ENCODE measurements at places on chromosomes 7 and 10.
A peak's percentile ranks its signal among the peaks of the same experiment; 100 is the strongest.

DNA sequence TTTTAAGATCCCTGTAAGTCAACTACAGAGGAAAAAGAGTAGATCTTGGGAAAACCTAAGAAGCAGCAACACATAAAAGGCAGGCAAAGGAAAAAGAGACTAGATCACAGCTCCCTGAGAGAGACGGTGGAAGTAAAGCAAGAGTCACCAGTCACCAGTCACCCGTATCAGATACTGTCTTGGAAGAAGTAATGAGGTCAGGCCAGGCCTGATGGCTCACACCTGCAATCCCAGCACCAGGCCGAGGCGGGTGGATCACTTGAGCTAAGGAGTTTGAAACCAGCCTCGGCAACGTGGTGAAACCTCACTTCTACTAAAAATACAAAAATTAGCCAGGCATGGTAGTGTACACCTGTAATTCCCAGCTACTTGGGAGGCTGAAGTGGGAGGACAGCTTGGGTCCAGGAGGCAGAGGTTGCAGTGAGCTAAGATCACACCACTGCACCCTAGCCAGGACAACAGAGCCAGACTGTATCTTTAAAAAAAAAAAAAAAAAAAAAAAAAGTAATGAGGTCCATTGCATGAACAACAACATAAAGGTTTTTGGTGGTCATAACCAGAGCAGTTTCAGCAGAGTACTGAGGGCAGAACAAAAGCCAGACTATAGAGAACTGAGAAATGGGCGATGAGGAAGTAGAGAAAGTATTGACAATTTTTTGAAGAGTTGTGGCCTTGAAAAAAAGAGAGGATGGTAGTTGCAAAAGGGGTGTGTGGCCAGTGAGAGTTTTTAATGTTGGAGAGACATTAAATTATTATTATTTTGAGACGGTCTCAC is 16.9 kb downstream of the ZNF713 start:
- no peak for DNase-seq

DNA sequence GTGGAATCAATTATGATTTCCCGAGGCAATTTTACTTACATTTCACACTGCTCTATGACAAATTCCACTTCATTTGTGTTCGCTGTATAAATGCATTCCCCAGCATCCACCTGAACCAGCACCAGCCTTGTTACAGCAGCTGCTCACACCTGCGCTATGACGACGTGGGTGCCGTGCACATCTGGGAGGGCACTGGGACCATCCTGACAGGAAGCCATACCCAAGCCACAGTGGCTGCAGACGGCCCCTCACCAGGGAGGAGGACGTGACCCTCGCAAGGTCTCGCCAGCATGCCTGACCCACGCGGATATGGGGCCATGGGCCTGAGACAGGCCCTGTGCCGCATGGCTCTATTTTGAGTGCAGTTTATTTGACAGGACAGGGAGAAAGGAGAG is 201.3 kb downstream of the MAD1L1 start:
- no peak for DNase-seq

- no peak for DNase-seq
These were observed 18.0 kb downstream of the CNNM2 start for GRCh38 chr10:102935939-102936605.

- DNase-seq, result no peak
These were observed 49.2 kb upstream of the FAM133B start for GRCh38 chr7:92639213-92639896.

- DNase-seq, result no peak
These were observed 192.1 kb downstream of the CELF2 start for GRCh38 chr10:11209830-11210181.

GRCh38 chr10:80870282-80870681 is 332.6 kb downstream of the SH2D4B start:
- no peak for DNase-seq

DNA sequence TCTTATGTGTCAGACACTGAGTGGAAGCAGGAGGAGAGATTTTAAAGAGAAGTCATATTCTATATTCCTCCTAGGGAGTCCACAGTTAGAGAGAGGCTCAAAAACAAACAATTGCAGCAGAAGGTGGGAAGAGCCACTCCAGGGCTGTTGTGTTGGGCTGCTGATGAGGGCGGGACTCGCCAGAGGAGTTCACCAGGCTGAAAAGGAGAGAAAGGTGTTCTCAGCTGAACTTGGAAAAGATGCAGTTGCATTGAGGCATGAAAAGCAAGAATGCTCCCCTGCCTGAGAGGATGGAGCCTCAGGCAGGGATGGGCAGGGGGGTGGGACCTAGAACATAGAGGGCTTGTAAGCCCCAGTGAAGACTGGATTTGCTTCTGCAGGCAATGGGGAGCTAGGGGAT is 324.2 kb downstream of the CXCL12 start:
- DNase-seq, result no peak

DNA sequence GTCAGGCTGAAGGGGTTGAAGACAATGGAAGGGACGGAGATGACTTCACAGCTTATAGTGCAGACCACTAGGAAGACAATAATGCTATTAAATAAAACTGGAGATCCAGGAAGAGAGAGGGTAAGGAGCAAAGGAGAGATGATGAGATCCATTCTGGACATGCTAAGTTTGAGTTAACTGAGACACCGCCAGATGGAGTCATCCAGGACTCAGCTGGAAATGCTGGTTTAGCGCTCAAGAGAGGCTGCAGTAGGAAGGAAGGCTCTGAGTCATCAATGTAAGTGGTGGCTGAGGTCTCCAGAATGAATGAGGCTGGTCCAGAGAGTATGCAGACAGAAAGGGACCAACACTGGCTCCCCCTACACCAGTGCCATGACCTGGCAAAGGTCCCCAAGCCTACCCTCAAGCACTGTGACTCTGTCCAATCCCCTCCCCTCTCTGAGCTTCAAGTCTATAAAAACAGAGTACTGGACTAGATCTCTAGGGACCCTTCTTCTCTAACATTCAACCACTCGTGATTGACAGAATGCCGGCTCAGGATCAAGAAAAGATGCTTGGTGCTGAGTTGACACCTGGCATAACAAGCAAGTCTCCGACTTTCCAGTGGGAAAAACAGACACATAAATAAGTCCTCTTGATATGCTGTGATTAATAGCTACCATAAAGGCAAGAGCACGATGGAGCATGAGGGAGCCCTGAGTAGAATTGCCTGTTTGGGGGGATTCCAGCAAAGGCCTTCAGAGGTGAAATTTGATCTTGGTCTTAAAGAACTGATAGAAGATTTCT is 8.9 kb downstream of the GFRA1 start:
- peak; percentile 31 for DNase-seq

DNA sequence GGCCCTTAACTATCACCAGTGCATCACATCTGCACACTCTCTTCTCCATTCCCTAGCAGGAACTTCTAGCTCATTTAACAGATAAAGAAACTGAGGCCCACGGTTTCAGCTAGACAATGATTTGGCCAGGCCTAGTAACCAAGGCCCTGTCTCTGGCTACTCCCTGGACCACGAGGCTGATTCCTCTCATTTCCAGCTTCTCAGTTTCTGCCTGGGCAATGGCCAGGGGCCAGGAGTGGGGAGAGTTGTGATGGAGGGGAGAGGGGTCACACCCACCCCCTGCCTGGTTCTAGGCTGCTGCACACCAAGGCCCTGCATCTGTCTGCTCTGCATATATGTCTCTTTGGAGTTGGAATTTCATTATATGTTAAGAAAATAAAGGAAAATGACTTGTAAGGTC is 13.5 kb downstream of the AQP1 start:
- no peak for DNase-seq

DNA sequence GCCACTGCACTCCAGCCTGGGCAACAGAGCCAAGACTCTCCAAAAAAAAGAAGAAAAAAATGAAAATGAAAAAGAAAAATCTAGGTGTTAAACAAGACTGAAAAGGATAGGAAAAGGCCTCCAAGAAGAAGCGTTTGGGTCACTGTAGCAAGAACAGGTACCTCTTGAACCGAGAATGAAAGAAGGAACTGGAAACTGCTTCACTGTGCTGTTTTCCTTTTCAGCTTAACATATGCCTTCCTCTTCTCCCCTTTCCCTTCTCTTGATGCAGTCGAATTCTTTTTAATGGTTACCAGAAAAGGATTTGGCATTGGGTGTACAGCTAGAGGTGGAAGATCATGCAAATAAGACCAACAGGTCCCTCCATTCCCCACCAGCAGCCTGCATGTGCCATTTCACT is 28.1 kb downstream of the LRRC4 start:
- DNase-seq, result no peak

- peak; percentile 6 for DNase-seq
These were observed 27.3 kb upstream of the ITGB1 start for GRCh38 chr10:32985341-32985764.

- DNase-seq, result no peak
These were observed 45.3 kb downstream of the DOCK1 start for GRCh38 chr10:126950401-126951105.

DNA sequence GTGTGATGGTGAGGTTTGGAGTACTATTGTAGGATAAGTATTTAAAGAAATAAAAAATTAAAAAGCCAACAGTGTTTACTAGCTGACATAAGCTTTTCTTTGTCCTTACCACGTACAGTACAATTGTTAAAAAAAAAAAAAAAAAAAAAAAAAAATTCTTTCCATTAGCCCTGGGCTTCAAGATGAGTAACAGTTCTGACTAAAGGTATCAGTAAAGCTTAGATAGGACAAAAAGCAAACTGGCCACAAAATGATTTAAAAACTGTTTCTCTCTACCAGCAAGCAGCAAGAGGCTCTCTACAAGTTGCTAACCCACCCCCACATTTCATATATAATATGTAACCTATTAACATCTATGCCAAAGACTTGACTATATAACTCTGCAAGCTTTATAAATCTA is 17.5 kb downstream of the HYCC1 start:
- DNase-seq, result no peak

DNA sequence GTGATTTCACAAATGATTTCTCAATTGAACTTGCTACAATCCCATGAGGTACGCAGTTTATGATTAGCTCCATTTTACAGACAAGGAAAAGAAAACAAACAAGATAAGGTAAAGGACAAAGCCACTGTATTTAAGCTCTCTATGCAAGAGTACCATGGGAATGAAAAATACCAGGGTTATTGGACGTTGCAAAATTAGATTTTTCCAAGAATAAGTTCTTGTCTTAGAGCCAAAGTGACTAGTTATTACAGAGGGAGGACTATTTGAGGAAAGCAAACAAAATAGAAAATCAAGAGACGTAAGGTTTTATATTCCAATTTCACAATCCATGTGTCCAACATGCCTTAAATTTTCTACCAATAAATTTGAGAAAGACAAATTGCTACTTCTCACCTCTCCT is 97.9 kb upstream of the PTN start:
- peak; percentile 18 for DNase-seq

GRCh38 chr7:31101544-31101943 is 49.4 kb downstream of the ADCYAP1R1 start:
- DNase-seq, result no peak

DNA sequence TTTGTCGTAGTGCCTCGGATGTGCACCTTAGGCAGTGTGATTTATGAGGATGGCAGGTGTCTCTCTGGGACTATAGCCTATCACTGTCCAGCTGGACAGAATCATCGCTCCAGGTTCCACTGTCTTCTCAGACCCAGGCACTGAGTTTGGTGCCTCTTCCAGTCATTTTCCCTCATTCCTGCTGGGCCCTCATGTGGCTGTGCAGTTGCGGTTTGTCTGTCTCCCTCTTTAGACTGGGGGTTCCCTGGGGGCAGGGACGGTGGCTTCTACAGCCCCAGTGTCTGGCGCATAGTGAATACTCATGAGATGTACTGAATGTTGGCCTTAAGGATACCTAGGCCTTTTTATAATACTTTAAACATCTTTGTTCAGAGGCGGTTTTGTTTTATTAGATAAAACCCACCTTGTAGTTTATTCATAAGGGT is 28.9 kb downstream of the CCM2 start:
- DNase-seq, result no peak

- no peak for DNase-seq
These were observed 65.8 kb upstream of the ANTXRL start for GRCh38 chr10:46220872-46221538.

- DNase-seq, result no peak
These were observed 111.9 kb downstream of the USP6NL start for GRCh38 chr10:11499425-11500071.

- peak; percentile 35 for DNase-seq
These were observed 26.4 kb downstream of the PARP12 start for GRCh38 chr7:140036224-140036962.

- peak; percentile 59 for DNase-seq
These were observed 14.4 kb upstream of the SH2B2 start for GRCh38 chr7:102272075-102272916.

DNA sequence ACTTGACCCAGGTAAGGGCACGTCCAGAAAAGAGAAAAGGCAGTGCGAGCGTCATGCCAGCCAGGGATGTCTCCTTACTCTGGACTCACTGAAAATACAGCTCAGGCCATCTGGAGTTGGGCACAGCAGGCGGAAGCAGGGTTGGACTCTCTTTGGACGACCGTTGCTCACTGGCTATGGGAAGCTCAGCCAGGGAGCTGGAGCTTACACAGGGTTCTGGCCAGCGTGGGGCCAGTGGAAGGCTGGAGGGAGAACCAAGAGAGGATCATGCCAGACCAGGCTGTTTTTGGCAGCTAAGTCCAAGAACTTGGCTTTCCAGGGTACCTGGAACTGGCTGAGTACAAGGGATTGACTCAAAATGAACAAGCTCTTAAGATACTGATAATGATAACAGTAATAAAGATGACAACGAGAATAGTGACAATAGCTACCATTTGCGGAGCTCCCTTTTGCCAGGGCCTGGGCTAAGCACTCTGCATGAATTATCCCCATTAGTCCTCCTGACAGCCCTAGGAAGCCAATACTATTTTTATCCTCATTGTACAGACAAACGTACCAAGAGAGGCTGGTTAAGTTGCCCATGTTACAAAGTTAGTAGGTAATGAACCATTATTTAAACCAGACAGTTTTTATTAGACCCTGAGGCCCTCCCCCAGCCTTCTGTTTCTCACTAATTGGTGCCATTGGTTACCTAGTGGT is 177.6 kb downstream of the PTPN20 start:
- no peak for DNase-seq

DNA sequence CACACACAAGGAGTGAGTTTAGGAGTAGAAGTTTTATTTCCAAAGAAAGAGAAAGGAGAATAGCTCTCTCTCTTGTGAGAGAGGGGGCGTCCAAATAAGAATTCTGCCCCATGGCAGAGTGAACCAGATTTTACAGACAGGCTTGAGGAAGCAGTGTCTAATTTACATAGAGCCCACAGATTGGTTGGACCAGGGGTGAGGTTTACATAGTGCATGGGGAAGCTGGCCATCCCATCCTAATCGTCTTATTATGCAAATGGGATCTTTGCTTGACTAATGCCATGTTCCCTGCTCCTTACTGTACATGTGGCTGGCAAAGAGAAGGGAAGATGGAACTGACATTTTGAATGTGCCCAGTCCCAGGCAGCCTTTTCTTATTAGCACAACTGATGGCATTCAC is 60.0 kb upstream of the ACSM6 start:
- DNase-seq, result no peak

GRCh38 chr10:19728964-19729363 is 87.3 kb upstream of the PLXDC2 start:
- no peak for DNase-seq

- no peak for DNase-seq
These were observed 48.3 kb downstream of the PNLIPRP2 start for GRCh38 chr10:116669080-116669479.

- peak; percentile 87 for DNase-seq
These were observed 67.6 kb downstream of the DOCK1 start for GRCh38 chr10:126972635-126973414.

- DNase-seq, result no peak
These were observed 905.7 kb upstream of the ZNF722 start for GRCh38 chr7:63092951-63093350.

GRCh38 chr7:11557627-11558026 is 274.4 kb downstream of the THSD7A start:
- peak; percentile 48 for DNase-seq

- DNase-seq, result peak; percentile 90
These were observed 11.5 kb upstream of the AKR1B10 start for GRCh38 chr7:134515569-134516468.

All from fibroblast of skin of right quadriceps (primary cell).